ENCODE measurements at places on chromosomes 5 and 9.

GRCh38 chr5:177310757-177311391 is 824 bp downstream of the MXD3 start:
- no peak for DNase-seq

- no peak for DNase-seq
Measured at GRCh38 chr5:134511796-134512660, 13.4 kb upstream of the JADE2 start.

DNA sequence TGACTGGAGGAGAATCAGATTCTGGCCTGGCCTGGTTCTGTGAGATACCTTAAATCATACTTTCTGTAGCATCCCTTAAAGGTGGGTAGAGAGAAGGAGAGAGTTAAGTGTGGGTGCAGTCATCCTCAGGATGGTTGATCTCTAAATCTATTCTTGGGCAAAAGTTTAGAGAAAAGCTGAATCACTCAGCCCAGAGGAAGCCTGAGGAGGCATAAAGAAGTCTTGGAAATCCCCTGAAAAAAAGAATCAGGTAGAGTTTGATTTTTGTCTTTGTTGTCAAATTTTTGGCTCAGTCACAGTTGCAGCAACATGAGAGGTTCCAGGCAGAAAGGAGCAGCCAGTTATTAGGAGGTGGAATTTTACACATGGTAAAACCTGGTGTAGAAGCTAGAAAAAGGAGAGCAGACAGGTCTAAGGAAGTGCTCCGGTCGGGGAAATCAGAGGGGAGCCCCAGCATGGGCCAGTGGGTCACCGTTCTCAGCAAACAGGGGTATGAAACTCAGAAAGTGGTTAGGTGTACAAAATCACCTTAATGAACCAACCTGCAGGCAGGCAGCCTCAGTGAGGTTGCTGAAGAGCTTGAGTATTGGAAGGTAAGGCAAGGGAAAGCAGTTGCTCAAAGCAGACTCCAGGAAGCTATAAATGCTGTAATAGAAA is 116.2 kb upstream of the CNTLN start:
- no peak for DNase-seq

DNA sequence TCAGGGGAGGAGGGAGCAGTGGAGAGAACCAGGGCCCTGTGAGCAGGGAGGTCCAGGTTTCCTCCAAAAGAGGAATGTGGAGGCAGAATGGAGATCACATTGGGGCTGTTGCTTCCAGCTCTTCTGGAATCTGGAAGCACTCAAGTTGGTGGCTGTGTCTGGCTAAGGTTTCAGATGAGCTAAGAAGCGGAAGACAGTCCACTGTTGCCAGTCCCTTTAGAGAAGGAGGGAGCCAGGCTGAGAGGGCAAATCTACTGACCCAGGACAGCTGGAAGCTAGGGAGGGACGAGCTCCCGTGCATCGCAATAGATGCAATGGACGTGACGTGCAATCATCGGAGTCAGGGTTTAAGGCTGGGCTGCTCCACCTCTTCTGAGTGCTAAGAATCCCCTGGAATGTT is 71.2 kb downstream of the TENT4A start:
- peak; percentile 20 for DNase-seq

- no peak for DNase-seq
Measured at GRCh38 chr5:1488882-1489680, 34.7 kb downstream of the LPCAT1 start.
